ENCODE measurements at places on chromosomes 3 and 15. TPM values are rescaled to one million over a fixed set of nuclear protein-coding genes. Genes with fewer than 3 reads are reported as not detected.

MYL3 gene
- not detected for total RNA-seq

DNA sequence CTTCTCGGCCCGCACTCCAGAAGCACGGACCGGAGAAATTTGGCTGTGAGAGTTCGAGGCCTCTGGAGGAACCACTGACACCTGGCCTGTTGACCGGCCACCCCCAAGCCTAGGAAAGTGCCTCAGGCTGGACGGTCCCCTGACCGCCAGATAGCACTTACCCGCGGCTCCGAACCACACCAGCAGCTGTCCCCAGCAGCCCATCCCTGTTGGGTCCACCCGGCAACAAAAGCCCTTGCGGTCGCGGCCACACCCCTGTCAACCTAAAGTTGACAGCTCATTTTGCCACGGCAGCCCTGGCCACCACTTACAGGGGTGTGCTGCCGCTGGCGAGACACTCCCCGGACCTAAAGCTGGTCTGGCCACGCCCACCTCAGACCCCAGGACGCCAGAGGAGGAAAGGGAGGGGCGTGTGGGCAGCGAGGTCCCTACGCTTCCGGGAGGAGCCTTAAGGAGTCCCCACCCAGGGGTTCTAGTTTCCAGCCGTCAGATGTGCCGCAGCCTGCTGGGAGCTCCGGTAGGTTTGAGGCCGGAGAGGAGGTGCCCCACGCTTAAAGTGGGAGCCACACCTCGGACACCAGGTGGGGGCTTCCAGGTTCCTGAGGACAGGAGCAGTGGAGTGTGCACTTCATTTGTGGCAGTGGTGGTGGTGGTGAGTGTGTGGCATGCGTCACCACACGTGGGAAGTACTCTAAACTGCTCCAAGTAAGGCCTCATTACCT, at the start of gene LTK:
Gene LTK, minus strand, starts transcription at position 322 of the 722 bp plus-strand sequence. Its CDS starts 118 bp downstream, at position 204.
- H3K36me3 ChIP-seq: peaks cover 6% of the 10 kb centered on the region
- no peak for DNase-seq
- no peak within 1 kb of the TSS for H3K27ac ChIP-seq
- H3K27me3 ChIP-seq: peaks cover 30% of the 10 kb centered on the region
- peaks cover 22% of the 10 kb centered on the region for H3K4me1 ChIP-seq

C15orf62 gene
- 0.58 TPM for total RNA-seq

GRCh38 chr15:88276821-88277410, 20.4 kb upstream of the NTRK3 start:
- no peaks in the 10 kb centered on the region for H3K36me3 ChIP-seq
- no peaks in the 10 kb centered on the region for H3K4me1 ChIP-seq
- no peak for DNase-seq
- H3K4me3 ChIP-seq: no peak overlapping the region
- no peak overlapping the region for H3K27ac ChIP-seq

DNA sequence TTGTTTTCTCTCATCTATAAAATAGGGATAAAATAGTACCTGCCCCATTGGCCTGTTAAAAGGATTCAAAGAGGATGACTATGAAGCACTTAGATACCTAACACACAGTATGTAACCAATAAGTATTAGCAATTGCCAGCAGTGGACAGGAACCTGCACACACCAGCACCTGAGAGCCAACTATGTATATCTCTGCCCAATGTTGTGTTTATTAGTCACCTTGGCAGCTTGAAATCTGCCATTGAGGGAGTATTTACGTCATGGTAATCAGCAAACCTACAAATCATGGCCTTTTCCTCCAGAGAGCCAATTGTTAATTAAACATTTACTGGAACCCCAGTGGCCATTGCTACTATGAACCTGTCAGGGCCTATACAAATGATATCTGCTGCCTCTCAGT, 13.8 kb downstream of the LARS2 start:
- H3K4me1 ChIP-seq: no peaks in the 10 kb centered on the region
- H3K36me3 ChIP-seq: peaks cover 43% of the 10 kb centered on the region
- no peak for DNase-seq
- H3K27ac ChIP-seq: no peak overlapping the region
- H3K27me3 ChIP-seq: no peaks in the 10 kb centered on the region

- H3K4me3 ChIP-seq: no peak overlapping the region
- H3K27ac ChIP-seq: no peak overlapping the region
- H3K27me3 ChIP-seq: peaks cover 3% of the 10 kb centered on the region
Measured at GRCh38 chr3:126685021-126685420, 19.0 kb upstream of the CHCHD6 start.

All from activated CD4-positive, alpha-beta T cell treated with anti-CD3 and anti-CD28 coated beads for 36 hours (primary cell).